ENCODE measurements at places on chromosomes 11 and 22.

GRCh38 chr11:78977009-78977408 lies 402.3 kb upstream of the NARS2 start:
- no peak for DNase-seq

DNA sequence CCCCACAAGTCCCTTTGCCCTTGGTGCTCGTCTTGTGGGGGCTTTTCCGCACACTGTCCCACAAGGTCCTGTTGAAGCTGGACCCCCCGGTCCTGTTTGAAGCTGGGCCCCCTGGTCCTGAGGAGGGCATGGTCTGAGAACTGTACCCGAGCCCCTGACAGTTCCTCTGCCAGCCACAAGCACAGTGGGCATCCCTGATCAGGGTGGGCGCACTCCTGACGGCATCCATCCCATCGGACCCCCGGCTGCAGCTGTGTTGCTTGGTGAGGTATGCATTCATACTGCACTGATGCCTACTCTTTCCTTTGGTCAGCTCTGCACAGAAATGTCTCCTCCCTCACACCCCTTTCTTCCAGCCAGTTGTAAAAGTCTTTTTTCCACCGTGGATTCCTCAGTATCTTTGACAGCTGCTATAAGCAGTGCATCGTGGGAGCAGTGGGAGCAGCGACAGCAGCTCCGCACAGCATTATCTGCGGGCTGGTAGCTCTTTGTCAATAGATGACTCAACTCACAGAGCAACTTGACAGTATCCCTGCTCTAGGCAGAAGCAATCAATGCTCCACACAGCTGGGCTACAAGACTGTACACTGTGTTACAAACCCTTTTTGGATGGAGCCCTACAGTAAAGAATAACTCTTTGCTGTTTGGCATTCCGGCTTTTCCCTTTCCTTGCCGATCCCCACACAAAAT lies 1030.8 kb upstream of the CCDC90B start:
- DNase-seq: no peak

DNA sequence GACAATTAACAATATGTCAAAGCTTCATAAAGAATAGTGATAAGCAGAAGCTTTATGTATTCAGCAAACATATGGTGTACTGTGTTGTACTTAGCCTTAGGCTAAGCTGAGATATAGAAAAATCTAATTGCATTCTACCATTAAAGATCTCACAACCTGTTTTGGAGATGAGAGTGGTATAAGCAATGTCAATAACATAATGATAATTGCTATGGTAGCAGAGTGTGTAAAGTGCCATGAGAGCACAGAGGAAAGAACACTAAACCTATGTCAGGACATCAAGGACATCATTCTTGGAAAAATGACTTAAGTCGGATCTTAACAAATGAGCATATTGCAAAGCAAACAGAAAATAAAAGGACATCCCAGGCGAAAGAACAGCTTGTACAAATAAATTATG lies 28.6 kb upstream of the ANGPTL5 start:
- DNase-seq: no peak

DNA sequence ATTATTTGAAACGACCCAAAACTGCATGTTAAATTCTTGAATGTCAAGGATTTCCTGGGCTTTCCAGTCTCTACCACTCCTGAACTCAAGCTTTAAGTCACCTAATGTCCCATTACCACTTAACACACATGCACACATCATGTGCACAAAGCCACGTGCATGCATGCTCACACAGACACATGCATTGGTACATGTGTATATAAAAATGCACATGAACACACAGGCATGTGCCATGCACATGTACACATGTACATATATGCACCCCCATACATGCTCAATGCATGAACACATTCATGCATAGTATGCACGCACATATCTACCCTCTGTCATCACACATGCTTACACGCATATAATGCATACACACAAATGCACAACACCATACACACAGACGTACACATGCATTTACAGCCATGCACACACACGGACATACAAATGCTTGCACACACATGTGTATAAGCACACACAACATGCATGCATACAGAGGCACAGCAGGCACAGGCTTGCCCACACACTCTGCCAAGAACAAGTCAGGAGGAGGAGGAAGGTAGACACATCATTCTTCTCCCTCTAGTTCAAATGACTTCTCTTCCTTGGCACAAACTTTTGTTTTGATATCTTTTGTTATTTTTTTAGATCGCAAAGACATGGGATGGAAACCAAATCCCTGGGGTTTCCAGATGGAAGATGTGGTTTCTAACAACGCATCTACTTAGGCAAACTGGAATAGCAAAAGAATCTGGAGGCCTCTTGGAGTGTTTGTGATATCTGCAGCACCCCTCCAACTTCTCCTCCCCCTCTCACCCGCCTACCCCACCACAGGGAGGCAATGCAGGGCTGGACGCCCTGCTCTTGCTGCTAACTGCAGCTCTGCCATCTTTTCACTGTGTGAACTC lies 24.6 kb downstream of the RASD2 start:
- no peak for DNase-seq

GRCh38 chr11:92589512-92589911 lies 364.9 kb downstream of the FAT3 start:
- DNase-seq: no peak

DNA sequence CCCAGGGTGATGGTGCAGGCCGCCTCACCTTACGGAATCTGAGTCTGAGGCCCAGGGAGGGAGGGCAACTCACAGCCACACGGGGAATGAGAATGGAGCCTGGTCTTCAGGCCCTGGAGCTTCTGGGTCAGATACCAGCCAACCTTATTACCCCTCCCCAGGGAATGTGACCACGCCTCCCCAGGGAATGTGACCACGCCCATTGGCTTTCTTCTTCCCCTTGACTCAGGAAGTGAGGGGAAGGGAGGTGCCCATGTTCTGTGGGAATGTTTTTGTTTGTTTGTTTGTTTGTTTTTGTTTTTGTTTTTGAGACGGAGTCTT lies 57.5 kb upstream of the RBFOX2 start:
- no peak for DNase-seq

DNA sequence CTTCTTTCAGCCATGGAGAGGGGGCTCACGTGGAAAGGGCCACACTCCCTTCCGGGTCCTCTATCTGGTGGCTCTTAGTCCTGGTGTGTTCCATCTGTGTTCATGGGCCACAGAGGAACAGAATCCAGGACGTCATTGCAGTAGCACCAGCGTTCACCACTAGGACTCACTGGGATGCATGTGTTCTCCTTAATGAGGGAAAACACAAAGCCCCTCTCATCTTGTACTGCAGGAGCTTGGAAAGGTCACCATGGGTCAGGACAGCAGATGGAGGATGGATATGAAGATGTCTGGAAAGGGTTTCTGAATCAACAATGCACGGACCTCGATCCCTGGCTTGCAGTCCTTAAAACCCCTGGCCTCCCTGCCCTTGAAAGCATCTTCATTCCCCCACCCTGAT lies 113.8 kb upstream of the THY1 start:
- DNase-seq: no peak

DNA sequence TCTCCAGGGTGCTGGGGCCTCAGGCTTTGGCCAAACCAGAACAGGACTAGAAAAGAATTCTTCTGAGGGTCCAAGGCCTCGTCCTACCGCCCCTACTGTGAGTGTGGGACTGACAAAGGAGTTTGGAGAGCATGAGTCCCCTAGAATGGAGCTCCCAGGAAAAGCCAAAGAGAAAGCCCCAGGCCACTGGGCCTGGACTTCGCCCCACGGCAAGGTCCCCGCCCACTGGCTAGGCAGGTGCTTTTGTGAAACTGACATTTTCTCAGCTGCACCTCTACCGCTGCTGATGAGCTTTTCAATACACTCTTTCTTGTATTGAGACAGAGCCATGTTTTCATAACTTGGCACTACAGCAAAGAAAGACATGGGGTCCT lies 9.7 kb upstream of the FGF3 start:
- DNase-seq: no peak

DNA sequence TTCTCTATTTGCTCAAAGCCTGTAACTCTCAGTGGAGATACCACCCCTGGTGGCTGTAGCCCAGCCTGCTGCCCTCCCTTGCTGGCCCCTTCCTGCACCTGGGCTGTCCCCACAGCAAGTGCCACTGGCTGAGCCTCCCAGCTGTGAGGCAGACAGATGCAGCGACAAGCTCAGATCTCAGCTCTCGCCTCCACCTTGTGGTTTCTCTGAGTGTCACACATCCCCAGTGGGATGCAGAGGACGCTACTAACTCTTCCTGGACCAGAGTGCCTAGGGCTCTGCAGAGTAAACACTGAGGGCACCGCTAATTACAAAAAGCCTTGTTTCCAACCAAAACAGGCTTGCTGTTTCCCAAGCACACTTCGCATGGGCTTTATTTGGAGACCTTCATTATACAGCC lies 8.9 kb downstream of the YPEL1 start:
- peak; percentile 35 for DNase-seq

GRCh38 chr11:100638648-100639047 lies 48.4 kb upstream of the ARHGAP42 start:
- DNase-seq: no peak

DNA sequence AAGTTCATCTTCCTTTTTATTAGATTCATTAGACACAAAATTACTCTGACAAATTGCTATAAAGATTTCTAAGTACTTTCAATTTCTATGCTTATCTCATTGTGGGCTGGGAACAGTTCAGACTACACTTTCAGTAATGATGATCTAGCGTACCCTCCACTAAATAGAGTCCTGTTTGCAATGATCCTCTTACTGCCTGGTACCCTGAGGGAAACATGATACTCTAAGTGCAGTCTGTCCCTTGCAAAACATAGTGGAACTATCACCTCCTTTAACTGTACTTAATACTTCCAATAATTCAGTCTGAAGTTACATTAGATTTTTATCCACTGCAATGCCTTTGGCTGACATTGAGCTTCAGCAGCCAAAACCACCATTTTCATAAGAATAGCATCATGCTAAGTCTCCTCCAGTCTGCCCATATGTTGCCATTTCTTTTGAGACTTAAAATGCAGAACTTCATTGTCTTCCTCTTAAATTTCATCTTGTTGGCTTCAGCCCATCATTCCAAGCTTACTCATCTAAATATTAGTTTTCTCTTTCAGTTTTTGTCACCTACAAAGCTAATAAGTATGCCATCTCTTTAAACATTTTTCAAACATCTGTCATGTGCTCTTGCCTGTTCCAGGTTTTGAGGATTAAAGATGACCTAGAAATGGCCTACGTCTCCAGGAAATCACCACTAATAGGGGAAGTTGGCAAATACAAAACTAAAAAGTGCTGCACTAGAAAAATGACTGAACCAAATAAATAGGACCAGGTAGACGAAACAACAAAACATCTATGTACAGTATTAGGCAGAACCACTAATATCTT lies 55.5 kb downstream of the PAK1 start:
- DNase-seq: no peak

- DNase-seq: no peak
These were observed 176.9 kb downstream of the IGLL1 start for GRCh38 chr22:23403152-23403719.

DNA sequence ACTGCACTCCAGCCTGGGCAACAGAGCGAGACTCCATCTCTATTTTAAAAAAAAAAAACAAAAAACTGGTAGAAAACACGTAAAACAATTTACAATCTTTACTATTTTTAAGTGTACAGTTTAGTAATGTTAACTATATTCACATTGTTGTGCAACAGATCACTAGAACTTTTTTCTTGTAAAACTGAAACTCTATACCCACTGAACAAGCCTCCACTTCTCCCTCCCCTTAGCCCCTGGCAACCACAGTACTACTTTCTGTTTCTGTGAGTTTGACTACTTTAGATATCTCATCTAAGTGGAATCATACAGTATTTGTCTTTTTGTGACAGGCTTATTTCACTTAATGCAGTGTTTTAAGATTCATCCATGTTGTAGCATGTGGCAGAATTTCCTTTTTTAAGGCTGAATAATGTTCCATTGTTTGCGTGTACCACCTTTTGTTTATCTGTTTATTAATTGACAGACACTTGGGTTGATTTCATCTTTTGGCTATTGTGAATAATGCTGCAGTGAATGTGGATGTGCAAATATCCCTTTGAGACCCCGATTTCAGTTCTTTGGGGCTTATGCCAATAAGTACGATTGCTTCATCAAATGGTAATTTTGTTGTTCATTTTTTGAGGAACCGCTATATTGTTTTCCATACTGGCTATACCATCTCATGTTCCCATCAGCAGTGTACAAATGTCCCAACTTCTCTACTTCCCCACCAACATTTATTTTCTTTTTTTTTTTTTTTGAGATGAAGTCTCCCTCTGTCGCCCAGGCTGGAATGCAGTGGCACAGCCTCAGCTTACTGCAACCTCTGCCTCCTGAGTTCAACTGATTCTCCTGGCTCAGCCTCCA lies 11.0 kb downstream of the DDB2 start:
- DNase-seq: no peak

DNA sequence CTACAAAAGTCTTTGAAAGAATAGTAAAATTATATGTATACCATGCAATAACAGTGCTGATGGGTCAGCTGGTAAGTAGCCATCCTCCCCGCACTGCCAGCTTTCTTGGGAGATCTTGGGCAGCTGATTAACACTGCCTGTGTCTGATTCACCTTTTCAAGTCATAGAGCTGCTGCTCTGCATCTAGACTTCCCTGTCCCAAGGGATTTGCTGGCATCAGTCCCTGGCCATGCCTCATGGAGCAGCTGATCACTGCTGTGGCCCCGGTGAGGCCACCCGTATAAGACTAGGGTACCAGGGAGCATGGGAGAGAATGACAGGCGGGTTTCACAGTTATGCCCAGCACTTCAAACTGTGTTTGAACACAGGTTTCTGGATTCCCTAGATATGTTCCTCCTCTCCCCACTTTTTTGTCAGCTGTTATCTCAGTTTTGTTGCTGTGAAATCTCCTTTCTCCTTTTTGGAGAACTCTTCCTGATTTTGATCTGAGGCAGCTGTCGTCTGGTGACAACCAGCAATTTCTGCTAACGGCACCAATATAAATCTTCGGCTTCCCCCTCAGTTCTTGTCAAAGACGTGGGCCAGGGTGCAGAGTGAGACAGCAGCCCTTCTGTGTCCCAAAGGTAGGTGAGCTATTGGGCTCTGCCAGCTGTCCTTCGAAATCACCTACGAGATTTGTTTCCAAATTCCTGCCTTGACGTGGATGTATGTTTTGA lies 438.9 kb downstream of the NTM start:
- no peak for DNase-seq

DNA sequence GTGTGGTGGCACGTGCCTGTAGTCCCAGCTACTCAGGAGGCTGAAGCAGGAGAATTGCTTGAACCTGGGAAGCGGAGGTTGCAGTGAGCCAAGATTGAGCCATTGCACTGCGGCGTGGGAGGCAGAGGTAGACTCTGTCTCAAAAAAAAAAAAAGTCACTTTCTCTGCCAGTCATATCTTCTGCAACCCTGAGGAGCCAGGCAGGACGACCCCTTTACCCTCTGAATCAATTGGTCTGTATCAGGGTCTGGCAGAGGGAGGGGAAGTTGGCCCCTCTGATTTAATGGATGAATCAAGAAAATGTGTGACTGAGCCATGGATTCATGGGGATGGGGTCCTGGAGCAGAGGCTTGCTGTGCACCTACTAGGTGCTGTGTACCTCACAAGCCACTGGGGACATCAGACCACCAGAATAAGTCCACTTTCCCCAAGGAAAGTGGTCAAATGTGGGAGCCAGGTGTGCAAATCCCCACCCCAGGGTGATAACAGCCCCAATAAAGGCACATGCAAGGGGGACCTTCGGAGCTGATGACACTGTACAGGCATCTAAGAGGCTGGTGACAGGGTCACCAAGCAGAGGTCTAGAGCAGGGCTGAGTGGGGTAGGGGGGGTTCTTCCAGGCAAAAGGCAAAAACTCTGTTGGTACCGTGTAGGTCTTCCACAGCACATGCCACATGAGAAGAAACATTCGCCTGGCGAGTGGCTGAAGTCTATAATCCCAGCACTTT lies 29.0 kb downstream of the TXN2 start:
- no peak for DNase-seq
